ENCODE measurements at places on chromosomes 7 and 10.

DNA sequence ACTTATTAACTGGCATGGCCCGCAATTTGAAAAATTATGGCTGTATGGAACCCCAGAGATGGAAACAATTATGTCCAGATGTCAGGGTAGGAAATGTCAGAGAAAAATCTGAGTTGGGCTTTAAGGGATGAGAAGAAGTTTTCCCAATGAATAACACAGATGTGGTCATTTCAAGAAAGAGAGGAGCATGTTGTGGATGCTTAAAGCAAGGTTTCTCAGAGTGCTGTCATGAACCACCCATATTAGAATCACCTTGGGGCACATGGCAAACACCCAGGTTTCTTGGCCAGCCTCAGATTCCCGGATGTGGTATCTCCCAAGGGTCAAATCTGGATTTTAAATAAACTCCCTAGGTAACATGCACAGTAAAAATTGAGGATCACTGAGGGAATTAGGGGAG is 43.6 kb downstream of the LAMB4 start:
- no peak for DNase-seq

GRCh38 chr10:70996549-70996948 is 108.2 kb upstream of the PCBD1 start:
- no peak for DNase-seq

DNA sequence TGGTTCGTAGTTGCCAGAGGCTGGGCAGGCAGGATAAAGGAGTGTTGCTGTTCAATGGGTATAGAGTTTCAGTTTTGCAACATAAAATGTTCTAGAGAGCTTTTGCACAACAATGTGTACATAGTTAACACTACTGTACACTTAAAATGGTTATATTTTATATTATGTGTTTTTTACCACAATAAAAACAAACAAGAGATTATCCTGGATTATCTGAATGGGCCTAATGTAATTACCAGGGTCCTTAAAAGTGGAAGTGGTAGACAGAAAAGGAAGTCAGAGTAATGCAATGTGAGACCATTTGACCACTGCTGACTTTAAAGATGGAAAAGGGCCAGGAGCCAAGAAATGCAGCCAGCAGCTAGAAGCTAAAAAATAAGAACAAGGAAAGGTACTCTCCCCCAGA is 159.7 kb downstream of the SGMS1 start:
- DNase-seq = no peak

DNA sequence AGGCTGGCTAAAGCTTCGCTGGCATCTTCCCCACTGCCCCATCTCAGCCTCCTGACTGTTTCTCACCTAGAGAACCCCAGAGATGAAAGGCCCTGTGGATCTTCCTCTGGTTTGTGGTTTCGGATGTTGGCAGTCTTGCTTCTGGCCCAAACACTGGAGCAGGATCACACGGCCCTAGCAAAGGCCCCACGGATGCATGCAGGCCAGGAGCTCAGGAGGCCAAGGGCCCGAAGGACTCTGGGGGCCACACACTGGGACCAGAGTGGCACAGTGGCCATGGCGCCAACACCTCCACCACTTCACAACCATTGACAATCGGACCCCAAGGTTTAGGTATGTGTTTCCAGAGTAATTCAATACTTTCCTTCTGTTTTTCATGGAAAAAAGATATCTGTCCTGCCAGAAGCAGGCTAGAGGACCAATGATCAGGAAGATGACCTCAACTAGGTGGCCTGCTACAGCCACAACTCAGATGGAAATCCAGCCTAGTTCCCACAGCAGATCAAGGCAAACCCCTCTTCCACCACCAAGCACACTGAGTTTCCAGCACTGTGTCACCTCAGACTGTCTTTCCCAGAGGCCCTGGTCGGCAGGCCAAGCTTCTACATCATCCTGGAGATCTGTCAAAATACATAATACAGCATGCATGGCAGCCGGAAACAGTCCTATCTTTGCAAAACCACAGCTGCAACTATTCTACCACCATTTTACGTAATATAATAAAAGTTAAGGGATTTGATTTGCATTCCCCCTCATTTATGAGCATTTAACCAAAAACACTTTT is 53.0 kb downstream of the CTBP2 start:
- DNase-seq = no peak

- DNase-seq = no peak
Measured at GRCh38 chr10:78403781-78404180, 370.1 kb downstream of the RPS24 start.

DNA sequence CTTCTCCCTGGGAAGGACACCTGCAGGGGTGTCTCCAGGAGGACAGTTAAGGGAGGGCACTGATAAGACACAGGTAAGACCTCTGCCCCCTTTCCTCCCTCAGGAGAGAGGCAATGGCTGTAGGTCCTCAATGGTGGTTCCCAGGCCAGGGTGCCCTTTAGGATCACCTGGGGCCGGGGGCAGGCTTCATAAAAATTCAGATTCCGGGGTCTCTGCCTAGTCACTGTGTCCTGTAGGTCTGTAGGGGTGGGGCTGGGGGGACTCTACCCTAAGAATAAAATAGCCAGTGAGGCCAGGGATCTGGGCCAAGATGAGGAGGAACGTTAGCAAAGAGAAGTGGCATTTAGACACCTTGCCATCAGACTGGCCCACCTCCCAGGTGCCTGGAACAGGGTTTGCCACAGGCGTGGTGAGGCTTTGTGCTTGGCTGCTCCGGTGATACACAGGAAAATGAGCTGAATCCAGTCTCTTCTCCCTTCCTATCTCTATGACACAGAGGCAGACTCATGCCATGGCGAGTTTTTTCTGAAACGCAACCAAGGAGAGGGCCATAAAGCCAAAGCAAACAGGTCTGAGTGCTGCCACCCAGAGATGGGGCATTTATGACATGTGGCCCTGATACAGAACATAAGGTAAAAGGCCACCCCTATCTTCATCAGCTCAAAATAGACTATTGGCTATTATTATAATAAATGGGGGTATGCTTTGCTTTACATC is 52.6 kb downstream of the SH3PXD2A start:
- no peak for DNase-seq

DNA sequence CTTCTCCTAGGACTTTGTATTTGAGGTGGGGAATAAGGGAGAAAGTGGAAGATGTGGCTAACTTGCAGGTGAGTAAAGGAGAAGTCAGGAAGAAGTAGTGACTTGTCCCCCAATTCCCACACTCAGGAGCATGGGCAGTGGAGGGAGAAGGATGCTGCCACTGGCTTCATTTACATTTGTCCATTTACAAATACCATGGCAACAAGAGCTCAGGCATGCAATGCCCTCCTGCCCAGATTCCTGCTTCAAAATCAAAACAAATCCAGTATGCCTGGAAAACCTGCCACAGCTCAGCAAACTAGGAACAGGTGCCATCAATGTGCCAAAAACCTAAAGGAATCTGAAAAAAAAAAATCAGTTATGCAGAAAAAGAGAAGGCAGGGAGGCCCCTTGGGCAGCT is 139.9 kb downstream of the KCNMA1 start:
- DNase-seq = no peak

DNA sequence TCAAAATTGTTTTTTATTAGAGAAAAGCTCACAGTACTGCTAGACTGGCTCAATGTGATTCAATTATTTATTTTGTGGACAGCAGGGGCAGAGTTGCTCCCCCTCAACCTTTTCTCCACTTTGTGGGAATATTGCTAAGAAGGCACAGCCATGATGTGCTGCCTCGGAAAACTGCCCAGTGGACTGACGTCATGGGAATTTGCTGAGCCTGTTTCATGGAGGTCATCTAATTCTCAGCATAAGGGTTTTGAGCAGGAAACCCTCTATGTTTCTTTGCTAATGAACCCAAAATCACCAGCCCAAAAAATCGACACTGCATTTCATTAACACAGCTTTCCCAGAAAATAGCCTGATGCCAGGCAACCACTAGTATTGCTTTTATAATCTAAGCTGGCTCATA is 228.8 kb upstream of the FAM3C start:
- no peak for DNase-seq

DNA sequence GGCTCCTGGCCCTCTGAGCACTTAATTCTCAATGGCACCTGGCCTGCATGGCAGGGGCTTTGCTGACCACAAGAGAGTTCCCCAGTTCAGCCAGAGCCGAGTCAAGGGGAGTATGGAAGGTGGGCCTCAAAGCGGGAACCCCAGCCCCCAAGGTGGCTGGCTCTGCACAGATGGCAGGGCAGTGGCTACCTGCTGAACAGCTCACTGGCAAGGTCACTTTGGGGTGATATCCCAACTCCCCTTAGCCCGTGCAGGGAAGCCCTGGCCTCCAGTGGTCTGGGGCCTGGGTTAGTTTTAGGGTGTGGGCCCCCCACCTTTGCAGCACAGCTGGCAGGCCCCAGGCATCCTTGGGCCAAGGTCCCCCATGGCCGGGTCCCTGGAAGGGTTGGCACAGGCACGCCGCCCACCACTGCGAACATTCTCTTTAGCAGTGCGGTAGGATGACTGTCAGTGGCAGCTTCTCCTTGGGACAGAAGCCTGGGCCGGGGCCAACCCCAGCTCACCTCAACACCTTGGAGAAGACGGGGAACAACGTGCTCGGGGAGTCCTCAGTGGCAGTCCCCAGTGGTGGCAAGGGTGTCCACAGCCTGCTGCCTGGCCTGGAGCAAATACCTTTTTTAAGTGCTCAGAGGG is 36.8 kb downstream of the PPIF start:
- DNase-seq = peak; percentile 10

- DNase-seq = peak; percentile 52
Measured at GRCh38 chr10:75399461-75400162, 2.0 kb downstream of the ZNF503 start.

DNA sequence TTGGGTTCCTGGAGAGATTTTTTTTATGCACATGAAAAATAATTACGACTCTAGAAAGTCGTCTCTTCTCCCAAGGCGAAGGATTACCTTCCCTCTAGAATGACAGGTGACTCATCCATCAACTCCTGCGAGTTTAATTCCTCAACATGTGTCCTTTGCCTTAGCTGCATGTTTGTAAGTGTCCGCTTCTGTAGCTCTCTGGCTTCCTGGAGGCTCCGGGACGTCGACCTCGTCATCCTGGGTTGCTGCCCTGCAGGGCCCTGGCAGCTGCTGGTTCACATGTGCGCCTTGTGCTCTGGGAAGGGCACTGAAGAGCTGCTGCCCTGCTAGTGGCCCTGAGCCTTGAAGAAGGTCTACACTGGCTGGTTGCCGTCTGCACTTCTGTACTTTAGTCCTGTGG is 210.2 kb downstream of the MLLT10 start:
- no peak for DNase-seq

DNA sequence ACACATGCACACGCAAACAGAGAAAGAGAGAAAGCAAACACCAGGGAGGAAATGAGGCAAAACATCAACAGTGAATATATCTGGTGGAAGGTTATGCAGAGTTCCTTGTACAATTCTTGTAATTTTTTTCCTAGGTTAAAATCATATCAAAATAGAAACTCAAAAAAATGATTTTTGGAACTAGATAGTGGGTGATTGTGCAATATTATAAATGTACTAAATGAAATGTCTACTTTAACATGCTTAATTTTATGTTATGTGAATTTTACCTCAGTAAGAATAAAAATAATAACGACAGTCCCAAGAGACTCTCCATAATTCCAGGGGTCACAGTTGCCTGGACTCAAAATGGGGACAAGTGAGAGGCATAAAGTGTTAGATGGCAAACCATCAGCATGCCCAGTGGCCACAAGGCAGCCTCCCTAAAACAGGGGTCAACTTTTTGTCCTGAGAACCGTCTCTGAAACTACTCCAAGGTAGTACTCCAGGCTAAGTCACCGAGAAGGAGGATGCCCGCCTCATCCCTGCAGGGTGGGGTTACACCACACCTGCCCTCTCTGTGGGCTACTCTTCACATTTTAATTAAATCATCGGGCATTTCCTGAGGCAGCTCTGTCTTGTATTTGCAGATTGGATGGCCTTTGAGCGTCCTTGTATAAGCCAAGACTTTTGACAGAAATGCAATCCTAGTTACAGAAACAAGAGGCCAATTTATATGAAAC is 267.7 kb downstream of the ELMO1 start:
- DNase-seq = no peak

DNA sequence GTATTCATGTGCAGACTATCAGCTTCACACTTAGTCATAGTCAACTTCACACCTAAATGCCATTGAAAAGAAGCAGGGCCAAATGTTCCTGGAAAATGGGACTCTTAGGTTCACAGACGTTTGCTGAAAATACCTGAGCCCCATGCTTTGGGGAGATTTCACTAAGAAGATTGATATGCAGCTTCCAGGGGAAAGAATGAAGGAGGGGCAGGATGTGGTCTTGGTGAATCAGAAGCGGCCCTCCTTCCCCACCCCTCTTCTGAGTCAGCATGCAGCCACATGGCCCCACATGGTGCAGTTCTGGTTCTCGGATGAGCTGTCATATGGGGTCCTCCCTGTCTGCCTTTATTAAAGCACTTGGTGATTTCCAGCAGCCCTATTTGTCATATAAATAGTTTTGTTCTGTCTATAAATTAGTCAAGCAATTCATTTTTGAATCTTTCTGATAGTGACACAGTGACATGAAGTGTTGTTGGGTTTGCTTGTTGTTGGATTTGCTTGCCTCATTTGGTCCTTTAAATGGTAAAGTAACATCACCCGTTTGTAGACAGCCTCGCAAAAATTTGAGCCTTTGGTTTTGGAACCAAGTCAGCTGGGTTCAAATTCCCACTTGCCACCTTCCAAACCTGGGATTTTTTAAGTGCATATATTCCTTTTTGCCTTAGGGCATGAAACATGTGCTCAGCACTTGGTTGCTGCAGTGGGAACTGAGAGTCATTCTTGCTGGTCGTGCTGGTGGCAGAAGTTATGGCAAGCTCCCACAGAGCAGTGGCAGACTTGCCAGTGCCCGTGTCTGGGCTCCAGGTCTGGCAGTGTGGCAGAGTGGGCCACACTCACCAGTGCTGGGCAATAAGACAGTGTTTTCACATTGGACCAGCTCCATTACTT is 68.1 kb upstream of the CDK6 start:
- peak; percentile 62 for DNase-seq

GRCh38 chr10:17866346-17866745 is 57.2 kb downstream of the MRC1 start:
- DNase-seq = no peak

DNA sequence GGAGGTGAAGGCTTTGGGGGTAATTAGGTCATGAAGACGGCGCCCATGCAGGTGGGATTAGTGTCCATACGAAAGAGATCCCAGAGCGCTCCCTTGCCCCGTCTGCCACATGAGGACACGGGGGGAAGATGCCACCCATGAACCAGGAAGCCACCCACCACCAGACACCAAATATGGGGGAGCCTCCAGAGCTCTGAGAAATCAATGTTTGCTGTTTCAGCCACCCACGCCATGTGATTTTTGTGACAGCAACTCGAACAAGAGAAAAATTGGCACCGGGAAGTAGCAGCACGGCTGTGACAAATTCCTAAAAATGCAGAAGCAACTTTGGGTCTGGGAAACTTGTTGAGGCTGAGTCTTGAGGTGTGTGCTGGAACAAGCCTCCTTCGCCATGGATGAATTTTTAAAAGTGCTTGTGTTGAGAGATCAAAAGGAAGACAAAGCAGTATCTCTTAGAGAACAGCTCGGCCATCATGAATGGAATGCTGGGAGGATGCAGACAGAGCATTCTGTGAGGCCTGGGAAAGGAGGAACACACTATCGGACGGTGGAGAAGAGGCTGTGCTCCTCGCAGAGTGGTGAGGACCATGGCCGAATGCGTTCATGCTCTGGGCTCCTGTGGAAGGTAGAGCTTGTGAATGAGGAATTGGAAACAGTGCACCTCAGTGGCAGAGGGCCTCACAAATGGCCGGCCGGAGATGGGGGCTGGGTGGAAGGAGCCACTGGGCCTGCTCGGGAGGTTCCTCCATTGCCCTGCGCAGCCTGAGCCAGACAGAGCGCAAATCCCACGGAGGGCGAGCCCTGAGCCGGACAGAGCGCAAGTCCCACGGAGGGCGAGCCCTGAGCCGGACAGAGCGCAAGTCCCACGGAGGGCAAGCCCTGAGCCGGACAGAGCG is 277.5 kb downstream of the PTPRN2 start:
- DNase-seq = no peak
